ENCODE measurements at places on chromosomes 5 and 9.

GRCh38 chr5:96703995-96704394, 41.8 kb downstream of the CAST start:
- DNase-seq: no peak

DNA sequence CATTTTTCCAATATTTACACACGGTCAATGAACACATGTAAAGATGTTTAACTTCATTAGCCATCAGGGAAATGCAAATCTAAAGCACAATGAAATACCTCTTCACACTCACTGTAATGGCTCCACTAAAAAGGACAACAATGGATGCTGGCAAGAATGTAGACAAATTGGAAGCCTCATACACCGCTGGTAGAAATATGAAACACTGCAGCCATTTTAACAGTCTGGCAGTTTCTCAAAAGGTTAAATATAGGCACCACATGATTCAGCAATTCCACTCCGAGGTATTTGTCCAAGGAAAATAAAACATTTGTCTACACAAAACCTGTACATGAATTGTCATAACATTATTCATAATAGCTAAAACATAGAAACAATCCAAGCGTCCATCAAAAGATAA, 20.0 kb downstream of the RNF145 start:
- DNase-seq: peak; percentile 42

DNA sequence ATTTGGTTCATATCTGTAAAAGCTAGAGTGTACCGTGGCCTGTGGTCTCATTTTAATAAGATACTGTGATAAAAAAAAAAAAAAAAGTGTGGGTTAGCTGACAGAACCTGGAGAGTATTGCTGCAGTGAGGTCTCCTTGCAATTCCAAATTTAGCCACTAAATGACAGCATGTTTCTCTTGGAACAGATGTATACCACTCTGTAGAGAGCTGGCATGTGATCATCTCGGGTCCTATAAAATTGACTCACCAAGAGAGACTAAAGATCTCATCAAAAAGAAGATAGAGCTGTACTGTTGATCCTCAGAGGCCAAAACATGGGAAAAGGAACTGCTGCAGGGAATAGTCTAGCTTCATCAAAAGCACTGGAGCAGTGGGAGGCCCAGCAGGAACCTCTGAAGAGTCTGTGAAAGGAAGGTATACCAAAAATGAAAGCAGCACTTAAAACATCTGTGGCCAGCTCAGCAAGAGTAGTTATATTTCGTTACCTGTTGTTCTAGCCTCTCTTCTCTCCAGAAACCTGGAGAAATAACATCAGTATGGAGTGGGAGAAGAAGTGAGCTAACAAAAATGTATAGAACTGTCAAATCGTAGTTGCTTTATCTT, 826.8 kb downstream of the EFNA5 start:
- DNase-seq: peak; percentile 21

DNA sequence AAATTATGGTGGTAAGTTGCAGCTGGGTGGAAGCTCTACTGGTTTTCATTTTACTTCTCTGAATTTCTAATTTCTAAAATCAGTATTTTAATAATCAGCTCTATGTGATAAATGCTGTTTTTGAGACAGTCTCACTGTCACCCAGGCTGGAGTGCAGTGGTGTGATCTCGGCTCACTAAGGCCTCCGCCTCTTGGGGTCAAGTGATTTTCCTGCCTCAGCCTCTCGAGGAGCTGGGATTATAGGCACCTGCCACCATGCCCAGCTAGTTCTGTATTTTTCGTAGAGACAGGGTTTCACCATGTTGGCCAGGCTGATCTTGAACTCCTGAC, 1.5 kb upstream of the RALGDS start:
- no peak for DNase-seq

- no peak for DNase-seq
These were observed 57.2 kb downstream of the RFX3 start for GRCh38 chr9:3468421-3469205.

- no peak for DNase-seq
These were observed 16.1 kb upstream of the CERCAM start for GRCh38 chr9:128404560-128404959.

DNA sequence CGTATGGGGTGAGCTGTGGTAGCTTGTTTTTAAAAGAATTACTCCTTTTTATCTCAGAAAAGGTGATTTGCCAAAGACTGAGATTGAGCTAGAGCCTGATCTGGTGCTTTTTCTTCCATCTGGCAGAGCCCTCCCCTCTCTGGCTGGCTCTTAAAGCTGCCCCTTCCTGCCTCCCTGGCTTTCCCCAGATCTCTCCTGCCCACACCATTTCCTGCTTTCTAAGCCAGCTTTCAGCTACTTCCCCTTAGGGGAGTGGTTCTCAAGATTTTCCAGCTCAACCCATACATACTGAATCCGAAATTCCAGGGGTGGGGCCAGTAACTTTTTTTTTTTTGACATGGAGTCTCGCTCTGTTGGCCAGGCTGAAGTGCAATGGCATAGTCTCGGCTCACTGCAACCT, 4.8 kb upstream of the ACOT12 start:
- DNase-seq: no peak

- no peak for DNase-seq
These were observed 21.4 kb downstream of the FREM1 start for GRCh38 chr9:14888875-14889274.

DNA sequence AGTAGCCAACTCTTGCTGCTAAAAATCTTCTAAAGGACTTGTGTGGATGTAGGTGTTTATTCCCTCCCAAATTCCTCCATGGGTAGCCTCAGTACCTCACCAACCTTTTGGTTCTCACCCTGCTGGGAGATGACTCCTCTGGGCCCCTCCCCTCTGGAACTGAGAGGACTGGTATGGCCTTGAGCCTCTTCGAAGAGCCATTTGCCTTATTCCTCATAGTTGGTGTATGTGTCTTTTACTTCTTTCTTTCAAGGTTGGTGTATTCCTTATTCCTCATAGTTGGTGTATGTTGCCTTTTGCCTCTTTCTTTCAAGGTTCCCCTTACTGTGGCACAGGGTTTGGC, 48.3 kb downstream of the GNAQ start:
- no peak for DNase-seq

- DNase-seq: no peak
These were observed 75.6 kb downstream of the NTNG2 start for GRCh38 chr9:132237481-132237880.

- peak; percentile 68 for DNase-seq
These were observed 7.6 kb downstream of the BASP1 start for GRCh38 chr5:17224858-17225511.

DNA sequence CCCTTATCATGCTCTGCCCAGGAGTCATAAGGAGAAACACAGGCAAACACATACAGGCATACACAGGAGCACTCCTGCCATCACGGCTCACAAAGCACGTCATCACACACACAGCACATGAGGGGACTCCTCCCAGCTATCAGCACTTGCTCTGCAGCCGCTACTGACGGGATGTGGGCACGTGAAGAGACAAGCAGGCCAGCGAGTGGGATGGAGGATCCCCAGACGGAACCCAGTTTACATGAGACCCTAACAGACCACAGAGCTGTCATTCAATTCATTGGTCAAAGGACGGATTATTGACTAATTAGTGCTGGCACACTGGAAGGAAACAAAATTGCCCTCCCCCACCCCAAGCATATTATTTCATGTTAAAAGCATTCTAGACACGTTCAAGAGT, 53.6 kb downstream of the SEMA4D start:
- no peak for DNase-seq

GRCh38 chr9:81371824-81372223, 317.5 kb downstream of the TLE1 start:
- DNase-seq: no peak

GRCh38 chr9:112881331-112881730, 9.3 kb downstream of the SLC46A2 start:
- DNase-seq: peak; percentile 74
